ENCODE measurements at places on chromosomes 6 and 20.

DNA sequence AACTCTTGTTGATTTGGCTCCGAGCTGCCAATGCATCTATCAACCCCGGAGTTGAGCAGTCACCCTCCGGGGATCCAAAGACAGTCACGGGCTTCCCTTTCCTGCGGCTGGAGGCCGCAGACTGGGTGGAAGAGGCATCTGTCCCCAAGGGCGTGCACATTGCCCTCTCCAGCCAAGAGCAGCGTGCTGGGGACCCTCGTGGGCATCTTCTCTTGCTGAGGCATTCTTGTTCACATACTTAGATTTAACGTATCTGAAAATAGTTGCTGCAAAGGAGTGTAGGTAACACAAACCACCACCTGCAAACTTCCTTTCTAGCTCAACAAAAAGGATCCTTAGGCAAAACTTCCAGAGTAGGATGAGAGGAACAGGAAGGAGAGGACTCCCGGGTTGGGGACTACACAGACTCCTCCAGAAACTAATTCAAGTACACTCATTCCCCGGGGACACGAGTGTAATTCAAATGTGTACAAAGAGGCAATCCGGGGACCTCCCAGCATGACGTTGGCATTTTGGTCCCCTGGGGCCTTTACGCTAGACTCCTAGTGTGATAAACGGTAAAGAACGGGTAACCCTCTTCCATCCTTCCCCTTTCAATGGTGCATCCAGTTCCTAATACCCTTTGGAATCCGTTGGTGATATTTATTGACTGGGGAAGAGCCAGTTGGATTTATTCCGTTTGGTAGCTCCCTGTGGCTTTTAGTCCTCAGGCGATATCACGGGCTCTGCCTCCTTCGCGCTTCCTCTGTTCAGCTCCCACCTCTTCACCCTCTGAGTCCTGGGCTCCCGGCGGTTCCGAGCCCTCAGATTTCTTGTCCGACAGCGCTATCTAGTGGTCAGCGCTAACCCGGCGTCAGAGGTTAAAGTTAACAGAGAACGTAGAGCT is 2.7 kb upstream of the COL12A1 start:
- DNase-seq, result no peak

- DNase-seq, result no peak
Measured at GRCh38 chr6:20325641-20326421, 75.8 kb upstream of the E2F3 start.

- peak; percentile 44 for DNase-seq
Measured at GRCh38 chr20:40563296-40563950, 125.6 kb downstream of the MAFB start.

GRCh38 chr20:48681201-48681872 is 146.5 kb downstream of the PREX1 start:
- DNase-seq, result no peak

DNA sequence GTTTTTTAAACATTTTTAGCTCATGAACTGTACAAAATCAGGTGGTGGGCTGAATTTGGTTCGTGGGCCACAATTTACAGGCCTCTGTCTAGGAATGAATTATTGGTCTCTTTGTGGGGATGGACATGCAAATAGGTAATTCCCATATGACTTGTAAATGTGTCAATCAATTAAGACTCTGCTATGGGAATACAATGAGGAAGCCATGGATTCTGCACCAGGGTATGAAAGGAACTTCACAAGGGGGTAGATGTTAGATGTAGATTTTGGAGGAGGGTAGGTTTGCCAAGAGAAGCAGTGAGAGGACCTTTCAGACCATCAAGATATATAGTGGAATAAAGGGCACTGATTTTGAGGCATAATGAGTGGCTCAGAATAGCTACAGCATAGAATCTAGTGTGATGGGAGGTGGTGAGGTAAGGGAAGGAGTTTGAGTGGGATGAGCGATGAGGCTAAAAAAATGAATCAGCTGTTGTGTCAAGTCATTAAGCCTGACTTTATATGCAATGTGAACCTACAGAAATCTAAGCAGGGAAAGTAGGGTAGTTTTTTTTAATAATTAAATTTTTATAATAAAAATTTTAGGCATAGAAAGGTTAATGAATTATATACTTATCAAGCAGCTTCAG is 32.6 kb upstream of the RNF182 start:
- DNase-seq, result no peak

DNA sequence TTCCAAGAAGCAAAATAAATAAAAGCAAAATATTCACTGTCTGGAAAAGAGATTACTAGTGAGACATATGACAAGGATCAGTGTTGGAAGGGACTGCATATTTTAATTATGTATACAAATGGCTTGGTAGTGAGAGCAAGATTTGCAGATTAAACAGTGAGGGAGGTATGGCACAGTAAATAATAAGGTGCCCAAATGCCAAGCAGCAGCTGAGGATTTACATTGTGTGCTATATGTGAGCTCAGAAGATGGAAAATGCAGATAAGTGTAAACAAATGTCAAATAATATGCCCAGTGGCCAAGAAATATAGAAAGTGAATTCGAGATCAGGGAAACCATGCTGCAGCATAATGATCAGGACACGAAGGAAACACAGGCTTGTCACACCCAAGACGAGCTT is 173.8 kb upstream of the NRSN1 start:
- no peak for DNase-seq

GRCh38 chr20:7792150-7792869 is 147.9 kb downstream of the HAO1 start:
- no peak for DNase-seq

- no peak for DNase-seq
Measured at GRCh38 chr6:137352859-137353258, 133.7 kb upstream of the IFNGR1 start.

- no peak for DNase-seq
Measured at GRCh38 chr6:47722194-47722593, 23.8 kb downstream of the ADGRF4 start.

GRCh38 chr20:1086277-1087213 is 31.9 kb upstream of the PSMF1 start:
- DNase-seq, result no peak

- DNase-seq, result no peak
Measured at GRCh38 chr6:142404751-142405150, 102.9 kb downstream of the ADGRG6 start.

- no peak for DNase-seq
Measured at GRCh38 chr6:93418408-93419303, 703 bp downstream of the EPHA7 start.

DNA sequence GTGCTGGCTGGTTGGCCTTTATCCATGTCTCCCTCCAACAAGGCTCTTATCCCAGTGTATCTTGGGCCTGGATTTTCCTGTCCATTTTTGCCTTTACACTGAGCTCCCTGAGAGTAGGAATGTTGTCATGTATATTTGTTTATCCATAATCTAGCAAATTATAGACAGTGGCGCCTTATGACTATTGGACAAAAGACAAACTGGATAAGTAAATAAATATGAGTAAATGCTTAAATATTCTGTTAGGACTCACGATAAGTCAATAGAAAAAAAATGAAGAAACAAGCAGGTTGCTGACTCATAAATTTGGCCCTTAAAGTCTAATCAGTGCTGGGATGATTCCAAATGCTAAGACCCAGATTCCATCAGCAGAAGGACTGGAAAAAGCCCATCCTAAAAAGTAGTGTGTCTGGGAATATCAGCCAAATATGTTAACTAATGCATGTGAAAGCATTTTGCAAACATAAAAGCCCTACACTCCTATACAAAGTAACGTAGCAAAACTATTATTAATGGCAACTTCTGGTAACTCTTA is 55.0 kb upstream of the PCSK2 start:
- no peak for DNase-seq

DNA sequence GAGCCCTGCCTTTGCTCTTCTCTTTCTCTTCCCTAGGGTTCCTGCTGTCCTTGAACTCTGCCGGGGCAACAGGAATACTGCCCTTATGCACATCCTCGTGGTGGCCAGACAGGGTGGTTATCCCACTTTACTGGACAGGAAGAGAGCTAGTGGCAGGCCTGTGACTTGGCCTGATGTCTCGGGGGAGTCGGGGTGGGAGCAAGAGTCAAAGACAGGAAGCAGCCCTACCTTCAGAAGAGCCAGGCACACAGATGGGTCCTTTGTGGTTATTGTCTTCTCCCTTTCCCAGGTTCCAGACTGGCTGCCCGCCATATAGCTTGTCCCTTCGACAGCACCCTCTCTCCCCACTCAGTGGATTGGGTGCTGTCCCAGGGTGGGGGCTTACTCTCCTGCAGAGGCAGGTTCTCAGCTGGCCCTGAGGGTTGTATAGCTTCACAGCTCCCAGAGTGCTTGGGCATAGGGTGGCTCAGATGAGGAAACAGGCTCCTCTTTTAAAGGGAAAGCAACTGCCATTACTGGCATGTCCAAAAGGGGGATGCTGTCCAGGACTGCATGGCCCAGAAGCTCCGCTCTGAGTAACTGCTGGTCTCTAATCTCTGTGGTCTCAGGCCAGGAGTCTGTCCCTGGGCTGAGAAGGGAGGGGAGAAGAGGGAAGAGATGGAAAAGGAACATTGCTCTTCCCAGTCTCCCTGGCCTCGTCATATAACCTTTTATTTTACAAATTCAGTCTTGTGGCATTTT is 17.3 kb downstream of the PLCG1 start:
- DNase-seq, result no peak

DNA sequence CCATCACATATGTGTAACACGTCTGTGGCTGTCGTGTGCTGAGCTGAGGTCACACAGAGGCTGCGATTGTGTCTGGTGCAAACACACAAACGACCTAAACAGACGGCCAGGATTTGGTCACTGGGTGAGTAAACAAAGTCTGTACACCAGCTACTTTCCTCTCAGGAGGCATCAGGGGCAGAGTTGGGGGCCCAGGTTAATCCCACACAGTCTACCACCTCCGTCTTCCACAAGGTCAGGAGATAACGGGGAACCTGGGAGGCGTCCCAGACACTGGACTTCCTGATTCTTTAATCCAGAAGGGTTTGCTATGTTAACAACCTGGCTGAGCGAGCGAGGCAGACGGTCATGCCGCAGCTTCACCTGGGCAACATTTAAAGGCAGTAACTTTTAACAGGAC is 1.5 kb downstream of the DACT2 start:
- DNase-seq, result no peak

DNA sequence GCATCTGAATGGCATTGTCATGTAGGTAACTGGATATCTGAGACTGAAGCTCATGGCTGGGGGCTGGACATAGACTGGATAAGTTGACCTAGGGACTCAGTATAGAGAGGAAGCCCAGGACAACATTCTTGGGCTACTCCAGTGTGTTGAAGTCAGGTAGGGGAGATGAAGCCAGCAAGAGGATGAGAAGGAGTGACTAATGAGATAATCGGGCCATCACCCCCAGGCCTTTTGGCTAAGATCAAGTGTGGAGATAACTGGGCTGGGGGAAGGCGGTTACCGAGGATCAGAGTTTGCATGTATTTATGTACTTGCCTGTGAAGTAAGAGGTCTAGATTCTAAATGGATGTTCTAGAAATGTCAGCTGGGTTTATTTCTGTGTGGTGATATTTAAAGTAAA is 73.4 kb downstream of the ELOVL2 start:
- no peak for DNase-seq

DNA sequence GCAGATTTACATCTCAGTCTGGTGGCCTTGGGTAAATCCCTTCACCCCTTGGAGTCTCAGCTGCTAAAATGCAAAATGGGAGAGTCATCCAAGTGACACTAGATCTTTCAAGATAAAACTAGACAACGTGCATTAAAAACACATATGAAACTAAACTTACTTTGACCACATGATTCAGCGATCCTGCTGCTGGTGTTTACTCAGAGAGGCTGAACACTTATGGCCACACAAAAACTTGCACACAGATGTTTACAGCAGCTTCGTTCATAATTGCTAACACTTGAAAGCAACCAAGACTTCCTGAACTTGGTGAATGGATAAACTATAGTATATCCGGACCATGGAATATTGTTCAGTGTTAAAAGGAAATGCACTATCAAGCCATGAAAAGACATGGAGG is 55.3 kb upstream of the GPR6 start:
- no peak for DNase-seq

DNA sequence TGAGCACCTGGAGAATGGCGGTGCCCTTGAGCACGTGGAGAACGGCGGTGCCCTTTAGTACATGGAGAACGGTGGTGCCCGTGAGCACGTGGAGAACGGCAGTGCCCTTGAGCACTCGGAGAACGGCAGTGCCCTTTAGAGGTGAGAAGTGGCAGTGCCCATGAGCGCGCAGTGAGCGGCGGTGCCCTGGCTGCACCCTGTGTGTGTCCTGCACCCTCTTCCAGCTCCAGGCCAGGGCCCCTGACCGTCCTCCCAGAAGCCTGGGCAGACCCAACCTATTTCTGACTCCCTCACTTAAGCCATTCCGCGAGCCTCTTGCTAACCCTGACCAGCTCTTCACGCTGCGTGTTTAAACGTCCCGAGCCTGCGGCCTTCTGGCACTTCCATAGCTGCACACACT is 151.3 kb downstream of the DLL1 start:
- DNase-seq, result no peak

DNA sequence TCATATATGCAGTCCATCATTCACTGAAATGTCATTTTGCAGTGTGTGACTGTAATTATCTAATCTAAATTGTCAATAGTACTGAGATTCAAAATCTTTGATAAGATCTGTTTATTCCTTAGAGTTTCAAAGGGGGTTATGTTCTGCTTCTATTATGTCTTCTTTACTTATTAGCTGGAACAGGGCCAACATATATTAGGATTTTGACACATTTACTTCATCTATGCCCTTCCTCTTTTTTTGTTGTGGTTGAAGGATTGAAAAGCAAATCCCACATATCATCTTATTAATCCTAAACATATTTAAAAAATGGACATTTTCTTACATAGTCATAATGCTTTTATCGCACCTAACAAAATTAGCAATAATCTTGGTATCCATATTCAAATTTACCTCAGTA is 30.3 kb upstream of the MAS1 start:
- DNase-seq, result no peak

GRCh38 chr6:78365473-78365872 is 501.9 kb upstream of the IRAK1BP1 start:
- DNase-seq, result no peak

GRCh38 chr6:162372106-162372505 is 355.5 kb downstream of the PRKN start:
- no peak for DNase-seq

DNA sequence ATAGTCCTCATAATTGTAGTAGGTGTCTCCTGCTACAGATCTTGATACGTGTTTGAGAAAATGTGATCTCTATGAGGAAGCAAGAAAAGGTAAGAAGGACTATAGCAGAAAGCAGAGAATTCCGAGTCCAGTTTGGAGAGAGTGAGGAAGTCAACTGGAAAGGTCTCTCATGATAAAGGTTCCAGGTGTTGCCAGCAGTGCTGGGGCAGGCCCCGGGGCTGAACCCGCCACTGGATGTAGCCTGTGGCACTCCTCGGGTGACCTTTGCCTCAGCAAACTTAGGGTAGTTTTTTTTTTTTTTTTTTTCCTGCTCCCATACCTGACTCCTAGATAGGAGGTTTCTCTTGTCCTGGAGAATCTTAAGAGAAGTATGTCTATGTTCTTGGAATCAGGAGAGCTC is 62.8 kb downstream of the FAM120B start:
- DNase-seq, result no peak

DNA sequence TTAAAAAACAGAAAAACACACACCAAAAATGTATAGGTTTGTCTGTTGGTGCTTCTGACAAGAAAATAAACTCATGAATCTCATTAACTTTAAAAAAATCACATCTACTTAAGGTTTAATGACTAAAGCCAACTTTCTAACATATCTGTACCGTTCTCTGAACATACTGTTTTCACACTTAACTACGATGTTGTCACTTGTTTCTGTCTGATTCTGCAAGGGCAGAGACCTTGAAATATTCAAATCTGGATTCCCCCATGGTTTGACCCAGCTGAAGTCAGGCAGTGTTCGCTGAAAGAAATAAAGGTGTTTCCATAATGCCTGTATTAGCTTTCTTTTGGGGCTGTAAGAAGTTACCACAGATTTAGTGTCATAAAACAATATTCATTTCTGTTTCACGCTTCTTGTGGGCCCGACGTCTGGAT is 2.7 kb upstream of the ASXL1 start:
- DNase-seq, result no peak

- no peak for DNase-seq
Measured at GRCh38 chr6:18501663-18502013, 114.5 kb downstream of the RNF144B start.

All from epithelial cell of prostate (primary cell).